ENCODE measurements at places on chromosomes 1 and 21.

- DNase-seq: no peak
Observed at GRCh38 chr1:54384918-54385726, 21.1 kb downstream of the SSBP3 start.

DNA sequence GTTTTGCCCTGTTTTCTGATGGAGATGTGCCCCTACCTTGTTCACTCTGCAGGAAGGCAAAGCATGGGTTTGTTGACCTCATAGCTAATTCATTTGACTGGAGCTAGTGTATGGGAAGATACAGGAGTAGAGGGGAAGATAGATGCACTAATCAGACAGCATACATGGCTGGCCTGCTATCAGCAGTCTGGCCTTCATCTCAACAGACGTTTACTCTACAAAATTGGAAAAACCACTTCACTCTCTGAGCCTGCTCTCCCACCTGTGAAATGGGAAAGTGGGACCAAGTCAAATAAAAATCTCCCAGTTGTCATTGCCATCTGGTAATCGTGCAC, 235.2 kb upstream of the RAB4A start:
- DNase-seq: no peak

DNA sequence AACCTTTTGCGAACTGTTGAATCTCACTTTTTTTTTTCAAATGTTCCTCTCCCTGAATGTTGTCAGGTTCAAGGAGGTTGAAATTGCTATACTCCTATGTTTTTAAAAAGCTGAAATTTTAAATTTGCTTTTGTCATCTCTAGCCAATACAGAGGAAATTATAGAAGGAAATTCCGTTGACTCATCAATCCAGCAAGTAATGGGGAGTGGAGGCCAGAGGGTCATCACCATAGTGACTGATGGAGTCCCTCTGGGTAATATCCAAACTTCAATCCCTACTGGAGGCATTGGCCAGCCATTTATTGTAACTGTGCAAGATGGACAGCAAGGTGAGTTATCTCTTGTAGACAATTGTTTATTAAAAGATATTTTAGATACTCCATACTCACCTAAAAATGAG, 36.3 kb downstream of the GABPB2 start:
- peak; percentile 41 for DNase-seq

DNA sequence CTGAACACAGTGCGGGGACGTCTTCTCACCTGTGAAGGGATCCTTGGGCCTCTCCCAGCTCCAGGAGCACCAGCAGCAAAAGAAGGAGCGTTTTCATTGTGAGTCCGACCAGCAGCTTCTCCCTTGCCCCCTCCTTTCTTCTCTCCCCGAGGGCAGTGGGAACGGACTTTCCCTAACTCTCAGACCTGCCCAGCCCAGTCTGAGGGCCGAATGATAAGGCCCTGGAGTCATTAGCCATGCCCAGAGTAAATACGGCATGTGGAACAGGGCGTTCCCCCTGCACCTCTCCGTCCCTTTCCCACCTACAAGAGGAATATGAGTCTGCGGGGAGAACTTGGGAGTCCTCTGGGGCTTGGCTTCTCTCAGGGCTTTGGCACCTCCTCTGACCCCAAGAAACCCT, at the start of gene CTSE:
Gene CTSE (minus strand): TSS at position 201 of the 400 bp plus-strand sequence. CDS start 104 bp downstream, at position 97.
- no peak for DNase-seq

GRCh38 chr1:172163498-172164215, 256.8 kb upstream of the C1orf105 start:
- DNase-seq: no peak

GRCh38 chr1:177880339-177880891, 89.4 kb downstream of the SEC16B start:
- DNase-seq: no peak

- peak; percentile 37 for DNase-seq
Observed at GRCh38 chr1:115976921-115977498, 697 bp downstream of the SLC22A15 start.
